ENCODE measurements at places on chromosomes 7 and 10.

DNA sequence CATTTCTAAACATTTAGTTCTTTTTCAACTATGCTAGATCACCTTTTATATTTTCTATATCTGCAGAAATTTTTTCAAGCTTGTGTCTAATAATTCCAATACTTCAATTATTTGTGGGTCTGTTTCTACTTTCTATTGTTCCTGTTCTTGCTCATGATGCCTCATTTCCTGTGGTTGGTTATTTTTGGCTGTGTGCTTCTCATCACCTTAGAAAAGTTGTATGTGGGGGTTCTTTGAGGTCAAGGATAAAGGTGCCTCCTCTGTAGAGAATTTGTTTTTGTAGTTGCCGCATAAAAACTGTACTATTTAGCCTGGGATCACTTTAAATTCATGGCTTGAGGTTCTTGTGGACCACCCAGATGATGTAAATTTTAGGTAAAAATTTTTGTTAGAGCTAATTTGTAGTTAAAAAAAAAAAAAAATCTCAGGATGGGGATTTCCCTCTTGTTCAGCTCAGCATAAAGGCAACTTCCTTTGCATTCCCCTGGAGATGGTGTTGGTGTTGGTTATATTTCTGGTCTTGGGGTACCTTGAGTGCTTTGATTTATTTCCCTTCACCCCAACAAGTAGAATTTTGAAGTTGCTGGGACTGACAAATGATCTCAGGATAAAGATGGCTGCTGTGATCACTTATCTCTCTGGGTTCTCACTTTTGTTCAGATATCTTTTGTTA, 27.0 kb upstream of the JAZF1 start:
- DNase-seq, result no peak

GRCh38 chr7:129202058-129202777, 13.8 kb downstream of the SMO start:
- no peak for DNase-seq

GRCh38 chr10:119665901-119666708, 14.9 kb downstream of the BAG3 start:
- no peak for DNase-seq

DNA sequence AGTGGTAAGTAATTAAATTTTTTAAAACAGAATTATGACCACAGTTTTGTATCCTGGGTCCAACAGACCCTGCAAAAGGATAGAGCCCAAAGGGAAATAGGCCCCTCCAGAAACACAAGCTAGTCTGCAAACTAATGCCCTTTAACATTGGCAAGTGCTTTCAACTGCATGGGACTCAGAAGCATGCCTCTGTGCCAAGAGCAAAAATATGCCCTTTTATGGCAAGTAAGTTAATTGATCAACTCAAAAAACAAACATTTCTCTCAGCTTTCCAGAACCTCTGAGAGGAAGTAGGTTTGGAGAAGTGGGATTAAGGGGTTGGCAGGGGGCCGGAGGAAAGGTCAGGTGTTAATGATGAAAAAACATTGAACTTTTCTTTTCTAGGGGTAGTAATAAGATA, 186.6 kb upstream of the PRSS1 start:
- no peak for DNase-seq
